ENCODE measurements at places on chromosomes 5 and 9.

DNA sequence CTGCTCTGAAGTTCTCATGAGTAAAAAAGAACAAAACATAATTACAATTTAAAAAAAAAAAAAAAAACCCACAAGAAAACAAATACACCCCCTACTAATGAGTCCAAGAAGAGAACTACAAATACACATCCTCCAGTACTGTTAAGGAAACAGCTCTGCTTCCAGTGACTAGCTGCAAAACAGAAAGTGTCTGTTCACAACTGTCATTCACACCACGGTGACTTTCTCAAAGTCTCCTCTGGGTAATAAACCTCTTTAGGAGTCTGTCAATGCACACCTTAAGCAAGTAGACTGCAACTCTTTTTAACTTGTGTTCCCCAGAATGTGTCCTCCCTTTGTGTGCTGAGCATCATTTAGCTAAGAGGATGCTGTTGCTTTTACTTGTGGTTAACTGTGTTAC lies 6.2 kb downstream of the REEP5 start:
- DNase-seq: no peak

GRCh38 chr5:142143878-142144277 lies 35.3 kb downstream of the NDFIP1 start:
- no peak for DNase-seq

GRCh38 chr5:89994266-89994665 lies 415.3 kb downstream of the CETN3 start:
- no peak for DNase-seq

GRCh38 chr9:129324808-129325502 lies 146.9 kb upstream of the IER5L start:
- DNase-seq: no peak

DNA sequence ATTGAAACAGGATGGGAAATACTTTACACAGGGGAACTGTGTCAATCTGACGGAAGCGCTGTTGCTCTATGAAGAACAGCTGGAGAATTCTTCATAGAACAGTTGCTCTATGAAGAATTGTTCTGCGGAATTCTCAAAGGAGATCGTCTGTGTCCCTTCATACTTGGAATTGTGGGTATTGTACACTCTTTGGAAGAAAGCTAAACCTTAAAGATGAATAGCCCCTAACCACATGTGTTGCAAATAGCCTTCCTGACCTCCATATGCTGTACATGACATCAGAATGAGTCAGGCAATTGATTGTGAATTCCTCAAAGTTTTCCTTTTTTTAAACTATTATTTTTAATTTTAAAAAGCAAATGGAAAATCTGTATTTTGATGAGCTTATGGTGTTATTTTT lies 15.6 kb downstream of the NIM1K start:
- DNase-seq: no peak

DNA sequence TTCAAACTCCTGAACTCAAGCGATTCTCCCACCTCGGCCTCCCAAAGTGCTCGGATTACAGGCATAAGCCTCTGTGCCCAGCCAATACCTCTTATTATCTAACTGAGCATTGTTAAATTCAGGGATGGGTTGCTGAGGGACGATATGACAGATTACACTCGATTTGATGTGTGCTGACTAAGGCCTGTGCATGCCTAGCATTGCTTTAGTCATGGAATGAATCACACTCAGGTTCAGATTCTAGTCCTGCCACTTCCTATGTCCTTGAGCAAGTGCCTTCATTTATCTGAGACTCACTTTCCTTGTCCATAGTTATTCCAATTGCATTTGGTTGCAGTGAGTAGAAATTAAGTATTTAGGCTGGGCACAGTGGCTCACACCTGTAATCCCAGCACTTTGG lies 19.5 kb downstream of the THBS4 start:
- DNase-seq: no peak

DNA sequence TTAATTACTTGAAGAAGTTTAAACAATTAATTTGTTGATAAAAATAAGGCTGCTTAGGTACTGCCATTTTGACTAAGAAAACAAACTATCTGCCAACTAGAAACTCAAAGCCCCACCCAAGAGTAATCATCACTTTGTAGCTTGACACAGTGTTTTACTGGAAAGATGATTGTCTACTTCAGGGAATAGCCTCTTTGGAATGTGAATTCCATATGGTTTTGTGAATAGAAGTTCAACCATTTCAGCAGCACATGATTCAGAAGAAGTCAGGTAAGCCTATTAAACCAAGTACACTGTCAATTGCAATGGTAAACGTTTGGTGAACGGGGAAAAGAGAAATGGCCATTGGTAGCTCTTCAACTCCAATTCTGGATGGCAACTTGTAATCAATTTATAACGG lies 55.2 kb downstream of the PLK2 start:
- no peak for DNase-seq

- DNase-seq: no peak
Observed at GRCh38 chr5:158390577-158390976, 531.6 kb upstream of the CLINT1 start.

GRCh38 chr9:127211983-127212382 lies 52.6 kb upstream of the GARNL3 start:
- DNase-seq: no peak

DNA sequence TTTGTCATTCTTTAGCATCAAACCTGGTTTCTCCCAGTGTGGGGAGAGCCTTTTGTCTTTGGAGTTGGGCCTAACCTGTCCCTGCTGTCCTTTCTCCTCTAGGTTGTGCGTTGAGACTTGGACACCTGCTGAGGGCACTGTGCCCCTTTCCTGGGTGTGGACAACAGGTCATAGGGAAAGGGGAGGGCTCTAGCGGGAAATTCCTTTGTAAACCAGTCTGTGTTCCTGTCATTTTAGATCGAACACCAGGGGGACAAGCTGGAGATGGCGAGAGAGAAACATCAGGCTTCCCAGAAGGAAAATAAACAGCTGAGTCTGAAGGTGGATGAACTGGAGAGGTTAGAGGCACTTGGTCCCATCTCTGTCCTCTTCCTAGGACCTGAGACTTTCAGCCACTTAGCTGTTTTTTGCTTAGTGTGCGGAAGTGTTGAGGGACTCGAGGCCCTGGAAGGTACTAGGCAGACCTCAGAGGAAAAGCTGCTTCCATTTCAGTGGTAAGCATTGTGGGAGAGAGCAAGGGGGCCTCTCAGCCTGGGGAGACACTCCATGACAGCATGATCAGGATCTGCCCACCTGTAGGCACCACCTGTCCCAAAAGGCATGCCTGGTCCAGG lies 8.6 kb upstream of the GLE1 start:
- no peak for DNase-seq

DNA sequence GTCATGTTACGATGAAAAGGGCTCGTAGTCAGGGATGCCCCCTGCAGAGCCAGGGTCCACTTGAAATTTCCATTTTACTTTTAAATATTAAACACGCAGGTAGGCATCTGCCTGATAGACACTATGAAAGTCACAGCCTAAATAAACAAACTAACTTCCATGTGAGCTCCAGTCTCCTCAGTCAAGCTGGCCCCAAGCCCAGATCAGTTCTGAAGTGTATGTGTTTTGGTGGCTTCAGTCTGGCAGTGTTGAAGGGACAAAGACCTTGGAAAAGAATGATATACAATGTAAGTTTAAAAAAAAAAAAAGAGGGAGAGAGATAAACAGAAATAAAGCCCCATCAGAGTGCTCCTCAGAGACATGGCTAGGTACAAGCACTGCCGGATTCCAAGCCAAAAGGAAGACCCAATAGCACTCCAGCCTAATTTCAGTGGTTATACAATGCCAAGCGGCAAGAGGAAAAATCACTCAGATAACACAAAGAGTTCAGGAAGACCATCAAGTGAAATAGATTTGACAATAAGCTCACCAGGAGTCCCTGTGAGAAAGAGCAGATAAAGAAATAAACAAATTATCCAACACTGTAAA lies 181.0 kb downstream of the BNC2 start:
- no peak for DNase-seq

DNA sequence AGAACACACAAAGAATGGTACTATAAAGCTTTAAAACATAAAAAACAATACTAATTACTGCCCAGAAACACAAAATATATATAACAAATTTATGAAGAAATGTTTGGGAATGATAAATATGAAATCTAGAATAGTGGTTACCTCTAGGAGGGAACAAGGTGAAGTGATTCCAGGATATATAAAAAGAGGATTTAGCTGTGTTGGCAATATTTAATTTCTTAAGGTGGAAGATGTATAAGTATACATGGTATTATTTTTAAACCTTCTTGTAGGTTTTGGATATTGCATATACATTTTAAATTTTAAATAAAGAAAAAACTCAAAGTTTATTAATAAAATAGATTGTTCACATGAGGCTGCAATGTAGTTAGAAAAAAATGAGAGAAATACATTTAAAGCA lies 112.7 kb upstream of the ZNF618 start:
- no peak for DNase-seq

- no peak for DNase-seq
Observed at GRCh38 chr9:130073373-130073772, 19.7 kb downstream of the GPR107 start.

DNA sequence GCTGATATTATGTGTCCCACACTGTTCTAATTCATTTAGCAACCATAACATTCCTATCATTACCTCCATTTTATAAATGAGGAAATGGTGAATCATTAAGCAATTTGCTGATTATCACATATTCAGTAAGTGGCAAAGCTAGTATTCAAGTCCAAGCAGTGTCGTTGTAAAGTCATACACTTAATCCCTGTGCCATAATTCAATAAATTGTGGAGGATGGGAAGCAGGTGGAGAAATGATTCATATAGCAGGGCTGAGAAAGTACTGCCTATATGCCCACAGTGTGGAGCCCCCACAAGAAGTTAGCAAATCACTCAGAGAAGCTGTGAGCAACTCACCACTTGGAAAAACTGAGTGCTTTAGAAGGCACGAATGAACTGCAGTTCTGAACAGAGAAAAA lies 691.0 kb downstream of the PTPRD start:
- DNase-seq: no peak

DNA sequence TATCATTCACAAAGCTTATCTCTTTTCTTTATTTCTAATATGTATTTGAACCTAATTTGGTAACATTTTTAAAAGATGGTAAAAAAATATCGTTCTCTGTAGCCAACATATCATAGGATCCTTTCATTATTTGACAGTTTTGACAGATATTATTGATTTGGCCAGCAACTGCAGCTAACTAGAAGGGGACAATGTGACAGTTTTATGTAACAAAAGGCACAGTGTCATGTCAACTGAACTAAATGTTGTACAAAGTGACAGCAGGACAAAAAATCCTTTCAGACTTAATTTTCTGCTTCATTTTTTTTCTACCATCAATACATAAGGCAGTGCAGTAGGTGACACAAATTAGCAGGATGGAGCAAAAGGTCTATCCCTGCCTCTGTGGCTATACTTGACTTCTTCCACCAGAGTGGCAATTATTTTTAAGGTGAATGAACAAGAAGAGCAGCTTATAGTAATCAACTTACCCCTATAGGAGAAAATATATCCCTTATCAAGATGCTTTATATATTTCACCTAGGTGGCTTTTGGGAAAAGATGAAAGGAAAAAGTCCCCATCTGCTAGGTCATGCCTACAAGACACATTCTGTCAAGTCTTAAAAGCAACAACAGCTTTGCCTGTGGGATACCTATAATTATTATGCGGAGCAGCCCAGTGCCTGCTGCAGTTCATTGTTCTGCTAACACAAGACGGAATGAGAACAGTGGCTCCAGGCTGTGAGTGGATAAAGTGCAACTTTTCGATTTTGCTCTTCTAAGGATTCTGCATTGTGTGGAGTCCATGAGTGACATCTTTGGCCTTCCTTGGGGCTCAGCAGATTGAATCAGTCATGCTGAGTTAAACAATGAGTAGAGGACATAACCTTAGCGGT lies 694.9 kb downstream of the ISL1 start:
- no peak for DNase-seq

DNA sequence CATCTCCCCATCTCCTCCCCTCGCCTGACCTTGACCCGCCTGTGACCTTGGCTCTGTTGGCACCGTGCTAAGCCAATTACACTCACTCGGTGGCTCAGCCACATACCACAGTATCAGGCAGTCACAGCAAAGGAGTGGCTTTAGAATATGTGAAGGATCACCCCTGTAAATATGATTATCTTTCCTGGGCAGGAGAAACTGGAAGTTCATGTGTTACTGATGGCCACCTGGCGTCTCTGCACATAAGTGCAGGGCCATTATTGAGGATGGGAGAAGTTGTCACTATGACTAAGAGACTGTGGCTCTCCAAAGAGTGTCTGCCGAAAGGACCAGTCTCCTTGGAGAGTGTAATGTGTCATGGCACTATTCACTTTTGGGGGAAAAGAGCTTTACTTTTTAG lies 116.9 kb upstream of the S1PR3 start:
- no peak for DNase-seq

GRCh38 chr5:1268056-1268455 lies 26.8 kb downstream of the TERT start:
- no peak for DNase-seq

- DNase-seq: no peak
Observed at GRCh38 chr5:83249156-83249555, 171.8 kb downstream of the XRCC4 start.

DNA sequence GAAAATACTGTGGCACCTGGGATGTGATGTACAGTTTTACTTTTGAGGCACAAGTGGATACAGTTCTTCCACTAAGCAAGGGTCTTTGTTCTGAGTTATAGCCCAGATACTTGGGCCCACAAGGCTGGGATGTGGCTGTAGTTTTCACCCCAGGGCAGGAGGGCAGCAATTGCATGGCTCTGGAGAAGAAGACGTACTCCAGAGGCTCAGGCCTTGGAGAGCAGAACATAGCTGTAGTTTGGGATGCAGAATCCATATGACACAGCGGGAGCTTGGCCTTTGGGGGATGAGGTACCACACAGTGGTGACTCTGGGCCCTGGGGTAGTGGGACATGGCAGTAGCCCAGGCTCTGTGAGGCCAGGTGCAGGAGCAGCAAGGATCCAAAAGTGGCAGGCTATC lies 110.8 kb upstream of the FSTL4 start:
- no peak for DNase-seq

GRCh38 chr9:111833941-111834340 lies 39.2 kb upstream of the SHOC1 start:
- DNase-seq: no peak

- no peak for DNase-seq
Observed at GRCh38 chr5:111075520-111075919, 4.0 kb downstream of the TSLP start.

DNA sequence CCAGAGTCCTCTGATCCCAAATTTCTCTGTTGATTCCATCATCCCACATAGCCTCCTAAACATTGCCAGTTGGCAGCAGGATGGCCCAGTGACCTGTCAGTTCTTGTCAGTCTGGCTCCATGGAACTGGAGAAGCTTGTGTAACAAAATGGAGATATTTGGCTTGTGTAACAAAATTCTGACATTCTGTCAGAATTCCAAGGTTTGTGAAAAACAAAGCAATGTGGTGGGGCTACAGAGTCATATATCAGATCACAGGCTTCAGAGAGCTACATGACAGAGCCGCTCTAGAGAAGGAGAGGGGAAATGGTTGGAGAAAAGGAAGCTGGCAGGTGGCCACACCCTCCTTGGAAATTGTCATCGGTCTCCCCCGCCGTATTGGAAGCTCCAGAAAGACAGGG lies 75.4 kb upstream of the MAN2A1 start:
- DNase-seq: no peak

- peak; percentile 2 for DNase-seq
Observed at GRCh38 chr9:122263699-122264349, 816 bp downstream of the RBM18 start.

- DNase-seq: no peak
Observed at GRCh38 chr5:178165581-178165980, 11.9 kb upstream of the NHP2 start.

All from activated CD8-positive, alpha-beta T cell treated with anti-CD3 and anti-CD28 coated beads for 36 hours (primary cell).